Activated T-helper 2 cell treated with anti-CD3 and anti-CD28 coated beads, Interferon-gamma antibody, Interleukin-2, Interleukin-4, amounts not matched to agents 10 μg/mL and 5 μg/mL and 100 μg/mL, durations not matched to agents 14 hours and 24 hours and 36 hours (primary cell): ENCODE measurements at places on chromosomes 16 and 17.

DNA sequence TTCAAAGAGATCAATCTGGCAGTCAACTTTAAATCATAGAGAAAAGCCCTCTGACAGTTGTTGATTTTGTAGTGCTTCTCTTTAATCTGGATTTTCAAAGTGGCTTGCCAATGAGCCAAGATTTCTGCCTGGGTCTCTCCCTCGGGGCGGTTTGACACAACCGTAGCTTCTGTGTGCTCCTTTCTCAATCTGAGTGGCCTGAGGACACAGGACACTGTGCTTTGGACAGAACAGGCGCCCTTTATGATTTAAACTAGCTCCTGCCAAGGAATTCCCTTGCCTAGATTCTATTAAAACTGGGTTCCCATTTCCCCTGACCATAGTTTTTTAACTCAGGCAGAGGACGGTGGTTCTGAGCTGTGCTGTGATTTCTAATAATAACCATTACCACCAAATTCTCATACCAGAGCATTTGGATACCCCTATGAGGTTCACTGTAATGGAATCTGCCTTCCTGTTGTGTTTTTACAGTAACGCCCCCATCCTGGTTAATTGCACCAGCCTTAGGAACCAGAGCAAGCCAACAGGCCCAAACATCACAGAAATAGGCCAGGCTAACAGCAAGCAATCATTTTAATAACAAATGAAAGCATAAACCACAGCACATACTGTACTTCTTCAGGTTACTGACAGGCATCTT lies 4.0 kb downstream of the ZFHX3 start:
- no peak for DNase-seq

DNA sequence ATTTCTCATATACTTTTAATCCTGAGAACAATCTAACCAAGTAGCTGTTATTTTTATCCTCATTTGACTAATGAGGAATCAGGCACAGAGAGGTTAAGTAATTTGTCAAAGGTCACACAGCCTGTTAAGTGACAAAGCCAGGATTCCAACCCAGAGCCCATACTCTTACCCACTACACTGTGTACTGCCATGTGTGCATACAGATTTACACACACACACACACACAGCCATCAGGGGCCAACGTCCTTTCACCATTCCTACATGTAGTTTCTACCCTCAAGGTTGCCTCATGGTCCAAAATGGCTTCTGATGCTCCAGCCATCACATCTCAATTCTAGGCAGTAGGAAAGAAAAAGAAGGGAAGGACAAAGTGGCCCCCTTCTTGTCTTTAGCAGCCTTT lies 22.1 kb downstream of the TMEM186 start:
- no peak for DNase-seq

- no peak for DNase-seq
Observed at GRCh38 chr17:18962494-18962815, 10.5 kb downstream of the SLC5A10 start.

DNA sequence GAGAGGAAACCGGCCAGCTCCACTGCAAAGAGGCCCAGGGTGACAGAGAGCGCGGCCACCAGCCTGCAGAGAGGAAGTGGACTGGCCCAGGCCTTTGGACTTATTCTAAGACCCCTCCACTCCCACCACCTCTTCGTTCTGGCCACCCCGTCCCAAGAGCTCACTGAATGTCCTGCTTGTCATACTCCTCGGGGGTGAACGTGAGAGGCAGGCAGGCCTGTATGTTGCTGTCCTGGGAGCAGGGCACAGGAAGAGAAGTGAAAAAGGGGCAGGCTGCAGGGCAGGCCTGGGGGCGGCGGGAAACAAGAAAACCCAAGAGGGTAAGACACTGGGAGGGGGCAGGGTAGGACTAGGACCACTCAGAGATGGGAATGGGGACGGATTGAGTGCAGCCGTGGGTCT lies 384 bp downstream of the TMEM107 start:
- DNase-seq, result no peak

- DNase-seq, result no peak
Observed at GRCh38 chr17:31819578-31819977, 39.5 kb downstream of the COPRS start.

GRCh38 chr17:34909040-34909439 lies 52.2 kb downstream of the CCT6B start:
- no peak for DNase-seq

- no peak for DNase-seq
Observed at GRCh38 chr16:50644245-50644644, 36.9 kb downstream of the SNX20 start.

- DNase-seq, result no peak
Observed at GRCh38 chr17:41536741-41537613, 8.9 kb upstream of the KRT19 start.

DNA sequence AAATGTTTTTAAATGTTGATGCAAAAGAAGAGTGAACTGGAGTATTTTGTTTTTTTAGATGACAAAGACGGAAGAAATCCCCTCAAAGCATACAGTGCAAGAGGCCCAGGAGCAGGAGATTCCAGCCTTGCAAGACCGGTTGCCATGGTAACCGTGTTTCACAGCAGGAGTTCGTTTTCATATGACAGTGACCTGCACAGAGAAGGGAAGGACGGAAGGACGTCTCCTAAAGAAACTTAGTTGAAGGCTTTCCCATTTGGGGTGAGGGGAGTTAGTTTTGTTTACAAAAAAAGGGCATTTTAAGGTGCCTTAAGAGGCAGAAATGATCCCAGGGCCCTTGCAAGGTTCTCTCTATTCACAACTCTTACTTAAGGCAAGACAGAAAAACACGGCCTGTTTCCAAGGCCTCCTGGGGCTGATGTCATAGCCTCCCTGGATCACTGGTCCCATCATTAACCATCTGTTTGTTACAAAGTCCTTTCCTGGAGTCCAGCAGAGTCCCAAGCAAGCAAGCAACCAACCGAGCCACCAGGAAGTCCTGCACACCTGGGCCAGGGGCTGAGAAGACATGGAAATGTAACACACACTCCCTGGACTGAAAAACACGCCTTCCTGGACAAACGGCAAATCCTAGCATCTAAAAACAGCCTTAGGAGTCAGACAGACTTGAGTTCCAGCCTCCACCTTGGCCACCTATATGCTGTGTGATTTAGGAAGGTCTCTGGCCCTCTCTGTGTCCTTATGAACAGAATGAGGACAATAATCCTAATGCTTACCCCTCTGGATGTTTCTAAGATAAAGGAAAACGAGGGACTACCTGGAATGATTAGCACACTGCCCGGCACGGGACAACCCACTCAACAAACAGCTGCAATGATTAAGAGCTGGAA lies 30.3 kb upstream of the RPH3AL start:
- DNase-seq, result no peak

DNA sequence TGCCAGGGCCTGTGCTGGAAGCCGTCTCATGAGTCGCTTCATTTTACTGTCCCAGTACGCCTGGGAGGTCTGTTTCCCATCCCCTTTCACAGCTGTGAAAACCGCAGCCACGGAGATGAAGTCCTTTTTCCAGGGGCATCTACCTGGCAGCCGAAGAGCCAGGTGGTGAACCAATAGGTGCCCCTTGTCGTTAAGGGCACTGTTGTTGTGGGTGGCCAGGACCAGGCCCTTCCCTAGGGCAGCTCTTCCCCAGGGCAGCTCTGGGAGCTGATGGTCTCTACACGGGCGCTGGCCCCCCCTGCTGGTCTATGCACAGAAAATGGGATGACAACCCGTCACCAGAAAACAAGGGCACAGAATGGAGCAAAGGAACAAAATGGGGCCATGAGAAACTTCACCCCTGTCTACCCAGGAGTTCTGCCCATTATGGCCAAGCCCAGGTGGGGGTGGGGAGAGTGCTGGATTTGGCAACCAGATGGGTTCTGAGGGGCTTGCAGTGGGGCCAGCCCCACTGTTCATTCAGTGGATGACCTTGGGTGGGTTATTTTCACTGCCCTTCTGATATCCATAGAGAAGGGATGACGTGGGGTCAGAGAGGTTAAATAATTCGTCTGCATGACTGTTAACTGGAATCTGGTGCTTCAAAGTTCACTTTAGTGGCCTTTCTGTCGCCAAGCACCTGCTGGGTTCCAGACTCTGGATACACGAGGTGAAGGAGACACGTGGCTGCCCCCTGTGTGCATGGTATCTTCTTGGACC lies 11.5 kb downstream of the RMI2 start:
- DNase-seq, result peak; percentile 33

GRCh38 chr17:78716814-78717393 lies 65.2 kb downstream of the CYTH1 start:
- DNase-seq, result no peak

DNA sequence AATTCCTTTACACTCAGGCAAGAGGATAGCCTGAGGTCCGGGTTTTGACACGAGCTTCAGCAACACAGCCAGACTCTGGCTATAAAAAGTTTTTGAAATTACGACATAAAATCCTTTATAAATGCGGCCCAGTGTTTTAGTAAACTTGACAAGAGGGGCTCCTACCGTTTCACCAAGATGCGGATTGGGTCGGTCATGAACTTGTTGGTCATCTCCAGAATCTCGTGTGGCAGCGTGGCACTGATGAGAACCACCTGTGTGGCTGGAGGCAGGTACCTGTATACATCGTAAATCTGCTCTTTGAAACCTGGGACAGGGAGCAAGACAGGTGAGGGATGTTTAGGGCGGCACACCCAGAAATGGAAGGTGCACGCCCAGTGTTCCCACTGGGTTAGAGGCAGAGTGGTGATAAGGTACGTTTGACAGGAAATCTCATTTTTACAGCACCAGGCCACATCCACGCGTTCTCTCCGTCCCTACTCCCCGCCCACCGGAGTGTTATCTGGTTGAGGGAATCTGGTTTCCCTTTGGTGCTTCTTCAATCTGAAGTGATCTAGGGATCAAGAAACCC lies 8.0 kb downstream of the EIF4A3 start:
- DNase-seq, result no peak

DNA sequence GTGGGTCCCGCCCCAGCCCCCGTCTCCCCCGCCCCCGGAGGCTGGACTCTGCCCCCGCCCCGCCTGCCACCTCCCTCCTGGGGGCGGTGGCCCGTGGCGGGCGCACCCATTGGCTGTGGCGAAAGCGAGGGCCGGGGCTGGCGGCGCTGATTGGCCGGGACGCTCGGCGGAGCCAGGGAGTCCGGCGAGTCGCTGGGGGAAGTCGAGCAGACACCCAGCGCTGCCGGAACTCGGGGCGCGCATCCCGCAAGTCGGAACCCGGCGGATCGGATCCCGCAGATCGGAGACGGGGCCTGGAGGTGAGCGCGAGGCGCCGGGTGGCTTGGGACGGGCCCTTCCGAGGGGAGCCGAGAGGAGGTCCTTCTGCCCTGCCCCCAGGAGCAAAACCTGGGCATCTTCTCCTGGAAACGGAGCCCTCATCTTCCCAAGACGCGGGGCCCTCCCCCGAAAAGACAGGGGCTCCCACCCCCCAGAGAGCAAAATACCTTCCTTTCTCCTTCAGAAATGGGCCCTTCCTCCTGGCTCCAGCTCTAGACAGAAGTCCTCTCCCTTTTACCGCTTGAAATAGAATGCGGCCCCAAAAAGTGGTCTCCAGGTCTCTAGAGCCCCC lies at the start of gene ABAT:
Gene ABAT, plus strand, starts transcription at position 205 of the 610 bp plus-strand sequence. CDS start 61,123 bp downstream, outside the sequence.
- peak; percentile 90 for DNase-seq

GRCh38 chr17:74599448-74599939 lies 7.4 kb upstream of the CD300LD start:
- no peak for DNase-seq

GRCh38 chr16:68487669-68488068 lies 39.4 kb upstream of the SMPD3 start:
- no peak for DNase-seq

- DNase-seq, result no peak
Observed at GRCh38 chr17:43871946-43872690, 25.1 kb downstream of the CD300LG start.

GRCh38 chr17:78997881-78998280 lies 11.7 kb downstream of the CANT1 start:
- DNase-seq, result no peak

- no peak for DNase-seq
Observed at GRCh38 chr17:79027925-79028491, 4.0 kb downstream of the C1QTNF1 start.

DNA sequence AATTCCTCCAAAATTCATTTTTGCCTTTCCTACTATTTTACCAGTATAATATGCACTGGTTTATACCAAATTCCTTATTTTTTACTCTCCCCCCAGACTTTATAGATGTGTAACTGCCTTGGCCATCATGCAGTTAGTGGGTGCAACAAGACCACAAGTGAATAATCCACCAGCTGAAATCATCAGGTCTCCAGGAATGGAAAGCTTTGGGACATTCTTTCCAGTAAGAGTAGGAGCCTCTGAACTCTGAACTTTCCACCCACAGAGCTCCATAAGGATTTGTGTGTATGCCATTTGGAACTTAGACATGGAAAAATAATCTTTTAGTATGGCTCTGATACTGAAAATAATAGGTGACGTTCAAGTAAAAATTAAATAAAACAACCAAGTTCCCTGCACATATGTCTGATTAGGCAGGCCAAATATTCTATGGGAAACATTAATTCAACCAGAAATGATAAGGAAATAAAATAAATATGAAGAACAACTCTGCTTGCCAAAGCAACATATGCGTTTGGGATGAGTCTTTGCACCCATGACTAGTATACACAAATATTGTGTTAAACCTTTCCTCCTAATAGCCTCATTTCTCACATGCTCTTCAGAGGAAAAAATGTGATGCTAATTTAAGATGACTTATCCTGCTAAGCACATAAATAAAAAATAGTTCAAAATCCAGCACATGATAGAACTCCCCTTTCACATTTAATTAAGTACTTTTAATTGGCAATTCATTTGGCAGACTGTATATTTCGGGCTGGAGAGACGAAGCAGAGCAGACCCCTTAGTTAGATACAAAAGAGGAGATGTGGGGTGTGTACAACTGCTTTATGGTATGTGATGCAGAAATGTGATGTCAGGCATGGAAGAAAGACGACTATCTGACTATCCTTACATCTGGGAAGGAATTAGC lies 11.6 kb upstream of the LYRM9 start:
- no peak for DNase-seq

- no peak for DNase-seq
Observed at GRCh38 chr17:73268582-73269328, 7.1 kb upstream of the CPSF4L start.

DNA sequence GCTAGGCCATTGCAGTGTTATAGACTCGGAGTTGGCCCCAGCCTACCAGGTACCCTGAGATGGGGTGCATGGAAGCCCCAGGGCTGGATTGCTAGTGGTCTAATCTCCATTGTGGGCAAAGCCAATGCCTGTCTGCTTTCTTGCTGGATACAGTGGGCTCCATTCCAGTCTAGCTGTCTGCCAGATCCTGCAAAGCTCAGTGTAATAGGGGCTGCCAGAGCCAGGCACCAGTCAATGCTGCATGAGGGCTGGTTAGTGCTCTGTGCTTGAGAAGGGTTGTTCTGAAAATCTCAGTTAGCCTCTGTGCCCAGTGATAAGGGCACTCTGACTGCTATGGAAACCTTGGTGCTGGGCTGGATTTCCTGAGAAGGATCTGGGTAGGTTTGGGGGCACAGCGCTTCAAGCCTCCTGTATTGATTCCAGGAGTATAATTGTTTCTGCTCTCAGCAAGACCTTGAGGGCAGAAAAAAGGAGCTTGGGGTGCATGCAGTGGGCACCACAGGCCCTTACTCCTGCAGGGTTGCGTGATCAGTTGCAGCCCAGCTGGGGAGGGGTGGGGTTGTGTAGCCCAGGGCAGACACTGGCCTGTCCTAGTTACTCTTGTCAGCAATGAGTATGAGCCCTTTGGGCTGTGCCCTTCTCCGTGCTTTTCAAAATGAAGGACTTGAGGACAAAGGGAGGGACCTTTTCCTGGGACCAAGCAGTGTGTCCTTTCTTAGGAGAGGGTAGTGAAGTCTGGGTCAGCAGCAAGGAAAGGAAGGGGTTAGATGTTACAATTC lies 19.0 kb downstream of the SMPD3 start:
- no peak for DNase-seq
